Retinal pigment epithelial cell (primary cell): ENCODE measurements at places on chromosomes 1 and 21.

DNA sequence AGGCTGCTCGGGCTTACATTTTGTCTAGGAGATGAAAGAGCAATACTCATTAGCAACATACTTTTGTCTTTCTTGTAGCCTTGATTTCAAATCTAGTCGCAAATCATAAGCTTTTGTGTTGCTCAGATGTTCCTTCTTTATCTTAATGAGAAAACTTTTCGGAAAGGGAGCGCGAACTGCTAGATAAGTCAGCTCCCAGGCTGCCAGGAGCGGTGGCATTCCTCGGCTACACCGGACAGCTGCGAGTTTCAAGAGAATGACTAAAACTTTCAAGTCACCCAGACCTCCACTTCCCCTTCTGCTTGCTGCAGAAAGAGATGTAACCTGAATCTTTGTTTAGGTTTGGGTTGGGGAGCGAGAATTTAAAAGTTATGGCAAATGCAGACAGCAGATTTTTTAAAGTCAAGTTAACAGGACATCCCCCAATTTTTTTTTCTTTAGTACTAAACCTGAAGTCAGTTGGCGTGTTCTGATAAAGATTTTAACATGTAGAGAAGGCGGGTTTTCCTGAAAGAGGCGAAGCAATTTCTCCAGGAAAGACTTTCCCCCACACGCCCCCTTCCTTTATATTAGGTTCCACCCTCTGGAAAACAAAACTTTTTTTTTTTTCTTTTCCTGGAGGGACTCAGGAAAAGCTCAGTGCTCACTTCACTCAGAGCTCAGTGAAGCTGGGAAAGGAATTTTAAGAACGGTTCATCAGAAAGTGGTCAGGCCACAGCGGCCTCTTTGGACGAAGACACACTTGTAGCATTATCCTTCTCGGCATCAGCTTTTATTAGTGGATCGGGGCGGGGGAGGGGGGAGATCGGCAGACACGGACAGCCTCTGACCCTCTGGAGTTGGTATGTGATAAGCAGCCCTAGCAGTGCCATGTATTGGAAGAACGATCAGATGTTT lies at the start of gene LHX8:
LHX8 (plus strand) TSS at position 639 of the 897 bp plus-strand sequence. CDS start 2,227 bp downstream, outside the sequence.
- no peak for DNase-seq

DNA sequence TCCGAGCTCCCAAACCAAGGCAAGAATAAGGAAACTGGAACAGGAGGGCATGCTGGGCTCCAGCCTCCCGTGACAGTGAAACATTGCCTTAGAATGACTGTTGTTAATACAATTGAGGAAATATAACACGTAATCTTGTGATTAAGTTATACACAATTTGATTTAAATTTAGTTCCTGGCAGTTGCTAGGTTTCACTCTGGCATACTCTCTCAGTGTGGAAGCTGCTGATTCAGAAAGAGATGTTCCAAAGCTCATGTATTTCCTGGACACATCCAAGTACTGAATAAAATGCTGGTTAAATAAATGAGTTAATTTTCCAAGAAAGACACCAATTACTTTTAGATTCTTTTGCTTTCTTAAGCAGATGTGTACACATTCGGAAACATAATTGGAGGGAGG lies 176.1 kb downstream of the GRIK1 start:
- no peak for DNase-seq

DNA sequence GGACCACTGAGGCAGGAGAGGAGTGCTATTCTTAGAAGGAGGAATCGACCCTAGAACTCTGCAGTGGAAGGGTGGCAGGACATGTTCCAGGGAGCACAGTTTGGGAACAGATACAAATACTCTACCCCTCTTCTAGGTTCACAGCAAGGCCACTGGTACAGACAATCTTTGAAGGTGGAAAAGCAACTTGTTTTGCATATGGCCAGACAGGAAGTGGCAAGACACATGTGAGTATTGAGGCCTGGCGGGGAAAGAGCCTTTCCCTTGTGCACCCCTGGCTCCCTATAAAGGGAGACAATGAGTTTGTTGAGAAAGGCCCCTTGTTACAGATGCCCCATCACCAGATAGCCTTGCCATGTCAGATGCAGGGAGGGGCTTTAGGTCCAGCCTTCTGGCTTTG lies 17.8 kb downstream of the KIF2C start:
- DNase-seq = no peak

DNA sequence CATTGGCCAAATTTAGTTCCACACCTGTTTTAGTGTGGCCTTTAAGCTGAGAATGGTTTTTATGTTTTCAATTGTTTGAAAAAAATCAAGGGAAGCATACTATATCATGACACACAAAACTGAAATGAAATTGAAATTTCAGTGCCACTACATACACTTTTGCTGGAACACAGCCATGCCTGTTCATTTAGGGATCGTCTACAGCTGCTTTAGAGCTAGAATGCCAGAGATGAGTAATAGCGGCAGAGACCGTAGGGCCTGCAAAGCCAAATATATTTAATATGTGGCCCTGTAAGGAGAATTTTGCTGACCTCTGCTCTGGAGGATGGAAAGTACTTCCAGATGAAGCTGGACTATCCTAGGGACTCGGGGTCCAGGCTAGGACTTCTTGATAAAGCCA lies 62.5 kb upstream of the LYST start:
- DNase-seq = no peak

- DNase-seq = no peak
Observed at GRCh38 chr1:246152986-246153431, 354.1 kb downstream of the SMYD3 start.

GRCh38 chr1:23801876-23802275 lies 1.3 kb upstream of the GALE start:
- no peak for DNase-seq

- DNase-seq = no peak
Observed at GRCh38 chr1:162175379-162176081, 106.0 kb downstream of the NOS1AP start.

- no peak for DNase-seq
Observed at GRCh38 chr1:245205396-245205795, 50.6 kb downstream of the KIF26B start.

GRCh38 chr1:110237386-110238152 lies 27.5 kb downstream of the KCNC4 start:
- DNase-seq = no peak

GRCh38 chr1:27366113-27366410 lies 699 bp downstream of the MAP3K6 start:
- DNase-seq = no peak

GRCh38 chr1:35560256-35561225 lies 2.9 kb downstream of the NCDN start:
- DNase-seq = no peak

DNA sequence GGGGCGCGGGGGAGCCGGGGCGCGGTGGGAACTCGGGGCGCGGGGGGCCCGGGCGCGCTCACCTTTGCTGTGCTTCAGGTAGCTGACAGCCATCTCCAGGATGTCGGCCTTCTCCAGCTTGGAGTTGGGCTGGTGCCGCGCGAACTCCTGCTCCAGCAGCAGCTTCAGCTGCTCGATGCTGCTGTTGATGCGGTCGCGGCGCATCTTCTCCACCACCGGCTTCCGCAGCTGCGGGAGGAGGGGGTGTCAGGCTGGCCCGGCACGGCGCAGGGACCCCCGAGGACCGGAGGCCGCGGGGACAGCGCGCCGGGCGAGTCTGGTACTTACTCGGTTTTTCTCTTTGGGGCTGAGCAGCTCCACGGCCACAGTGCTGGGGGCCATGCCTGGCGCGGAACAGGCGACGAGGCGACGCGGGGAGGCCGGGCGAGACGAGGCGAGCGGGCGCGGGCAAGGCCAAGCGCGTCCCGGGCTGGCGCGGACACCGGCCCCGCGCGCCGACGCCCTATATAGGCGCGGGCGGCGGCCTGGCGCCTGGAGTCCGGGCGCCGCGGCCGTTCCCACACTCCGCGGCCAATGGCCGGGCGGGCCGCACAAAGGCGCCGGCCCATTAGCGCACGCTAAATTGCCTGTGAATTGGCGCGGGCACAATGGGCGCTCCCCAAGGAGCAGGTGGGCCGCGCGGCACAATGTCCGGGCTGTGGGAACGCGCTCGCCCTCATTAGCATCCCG lies at the start of gene HES5:
HES5 (minus strand) TSS at position 480 of the 729 bp plus-strand sequence; CDS start at position 381, 99 bp downstream.
- DNase-seq = no peak

GRCh38 chr1:46173361-46173856 lies 1.5 kb upstream of the TSPAN1 start:
- no peak for DNase-seq

GRCh38 chr21:26117324-26117971 lies 53.1 kb downstream of the APP start:
- no peak for DNase-seq

DNA sequence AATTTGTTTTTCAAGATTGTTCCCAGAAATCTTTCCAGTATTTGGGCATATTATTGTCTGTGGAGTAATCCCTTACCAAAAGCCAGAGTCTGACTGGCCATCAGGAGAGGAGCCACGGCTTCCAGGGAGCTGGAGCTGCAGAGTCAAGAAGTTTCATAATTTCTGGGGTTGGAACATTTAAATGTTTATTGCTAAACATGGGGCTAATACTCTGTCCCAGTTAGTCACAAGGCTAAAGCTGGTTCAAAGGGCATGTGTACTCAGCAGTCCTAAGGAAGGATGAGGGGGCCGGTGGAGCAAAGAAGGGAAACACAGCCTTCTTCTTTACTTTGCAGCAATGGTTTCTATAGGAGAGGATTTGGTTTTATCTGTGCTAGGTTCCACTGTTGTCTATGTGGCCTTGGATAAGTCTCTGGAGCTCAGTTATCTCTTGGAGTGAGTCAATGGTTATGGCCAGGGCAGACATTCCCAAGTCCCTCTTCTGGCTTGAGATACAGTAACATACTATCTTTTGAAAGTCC lies 9.5 kb downstream of the DENND2D start:
- DNase-seq = no peak

DNA sequence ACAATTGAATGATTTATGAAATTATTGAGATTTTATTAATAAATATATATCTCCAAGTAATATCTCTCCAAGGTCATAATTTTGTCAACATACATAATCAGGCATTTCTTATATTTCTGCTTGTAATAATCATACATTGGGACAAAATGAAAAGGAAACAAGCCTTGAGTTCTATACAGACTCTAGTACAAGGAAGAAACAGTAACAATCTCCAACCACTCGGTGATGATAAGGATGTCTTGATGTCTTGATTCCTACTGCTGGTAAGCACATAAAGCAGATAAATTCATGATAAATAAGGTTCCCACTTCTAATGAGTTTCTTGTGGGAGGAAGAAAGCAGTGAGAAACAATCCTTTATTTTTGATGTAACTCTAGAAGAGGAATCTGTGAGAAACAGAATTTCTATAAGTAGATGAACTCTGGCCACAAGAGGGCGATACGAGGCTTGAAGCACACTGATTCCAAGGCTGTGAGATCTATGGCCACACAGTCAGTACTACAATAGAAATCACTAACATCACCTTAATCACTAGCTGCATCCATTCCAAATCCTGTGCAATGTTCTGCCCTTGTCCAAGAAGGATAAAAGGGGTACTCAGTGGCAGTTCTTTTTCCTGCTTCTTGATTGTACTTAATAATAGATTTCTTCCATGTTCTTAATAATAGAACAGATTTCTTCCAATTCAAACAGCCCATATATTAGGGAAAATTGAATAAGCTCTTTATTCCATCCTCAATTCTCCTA lies 41.4 kb upstream of the LRRC8B start:
- DNase-seq = peak; percentile 48

- no peak for DNase-seq
Observed at GRCh38 chr1:9473032-9473807, 66.0 kb upstream of the SLC25A33 start.

DNA sequence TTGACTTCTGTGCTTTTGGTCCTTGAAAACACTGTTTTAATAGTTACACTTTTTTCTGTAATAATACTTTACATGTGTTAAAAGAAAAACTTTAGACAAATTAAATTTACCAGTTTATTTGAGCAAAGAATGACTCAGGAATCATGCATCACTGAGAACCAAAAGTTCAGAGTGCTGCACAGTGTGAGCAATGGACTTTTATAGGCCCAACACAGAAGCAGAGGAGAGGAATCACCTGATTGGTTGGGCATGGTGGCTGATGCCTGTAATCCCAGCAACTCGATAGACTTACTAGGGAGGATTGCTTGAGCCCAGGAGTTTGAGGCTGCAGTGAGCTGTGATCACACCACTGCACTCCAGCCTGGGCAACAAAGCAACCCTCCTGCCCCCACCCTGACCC lies 29.3 kb downstream of the ZNF648 start:
- DNase-seq = no peak

- no peak for DNase-seq
Observed at GRCh38 chr1:23664837-23665795, 26.5 kb upstream of the RPL11 start.

- peak; percentile 43 for DNase-seq
Observed at GRCh38 chr1:84720221-84720780, 30.0 kb upstream of the SSX2IP start.

- DNase-seq = no peak
Observed at GRCh38 chr1:9630331-9631111, 21.0 kb upstream of the PIK3CD start.

DNA sequence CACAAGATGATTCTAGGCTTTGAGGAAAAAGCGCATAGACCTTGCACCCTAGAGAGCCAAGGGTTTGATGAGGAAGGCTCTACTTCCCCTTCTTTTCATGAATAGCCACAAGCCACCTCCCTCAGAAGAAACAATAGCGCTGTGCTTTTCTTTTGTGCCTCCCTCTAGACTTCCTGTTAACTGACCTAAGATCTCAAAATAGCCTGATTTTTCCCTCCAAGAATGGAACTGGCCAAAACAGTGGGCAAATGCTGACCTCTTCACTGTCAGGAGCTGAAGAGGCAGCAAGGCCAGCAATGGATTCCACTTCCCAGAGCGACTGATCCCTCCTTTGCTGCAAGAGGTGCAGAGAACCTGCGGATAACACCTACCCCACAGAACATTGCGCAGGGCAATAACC lies 362.8 kb downstream of the KCNH1 start:
- DNase-seq = no peak

DNA sequence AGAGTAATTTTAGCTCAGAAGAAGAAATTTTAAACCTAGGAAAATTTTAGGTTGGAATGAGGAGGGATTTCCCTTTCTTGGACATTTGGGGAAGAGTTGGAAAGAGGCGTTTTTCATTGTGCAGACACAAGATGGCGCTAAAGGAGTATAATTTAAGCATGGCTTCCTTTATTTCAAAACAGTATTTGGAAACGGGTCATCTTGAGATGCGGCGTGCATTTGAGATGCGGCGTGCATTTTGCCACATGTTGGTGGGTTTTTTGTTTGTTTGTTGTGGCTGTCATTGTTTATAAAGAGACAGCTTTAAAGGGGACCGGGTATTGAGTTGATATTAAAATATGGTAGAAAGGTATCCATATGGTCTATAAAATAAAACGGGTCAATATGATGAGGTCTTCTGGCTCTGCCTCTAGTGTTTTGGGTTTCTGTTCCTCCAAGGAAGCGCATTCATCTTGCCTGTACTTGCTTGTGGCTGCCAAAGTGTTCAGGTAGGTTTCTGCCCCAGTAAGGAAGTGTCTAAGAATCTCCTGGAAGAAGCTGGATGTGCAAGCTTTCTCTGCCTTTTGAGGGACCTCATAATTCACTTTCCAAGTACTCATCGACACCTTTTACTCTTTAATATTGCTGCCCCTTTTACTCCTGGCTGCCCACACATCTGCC lies 210.3 kb downstream of the SLC35F3 start:
- DNase-seq = peak; percentile 6

- DNase-seq = no peak
Observed at GRCh38 chr1:37147906-37148305, 113.6 kb upstream of the GRIK3 start.

- DNase-seq = no peak
Observed at GRCh38 chr21:27825035-27825434, 858.1 kb upstream of the ADAMTS5 start.

GRCh38 chr21:41660748-41661147 lies 106.1 kb downstream of the RIPK4 start:
- no peak for DNase-seq
